ENCODE measurements at places on chromosomes 16 and 17. TPM values are rescaled to one million over a fixed set of nuclear protein-coding genes. Genes with fewer than 3 reads are reported as not detected.

QPRT gene
- total RNA-seq, result 3.6 TPM

MT1G gene
- not detected for total RNA-seq

KIF2B gene
- not detected for total RNA-seq

TBC1D3G gene
- not detected for total RNA-seq

KRTAP4-1 gene
- total RNA-seq, result not detected

GRCh38 chr16:84373907-84374489 is 5.7 kb downstream of the ATP2C2 start:
- no peak for DNase-seq

GRCh38 chr17:59505610-59506276 is 59.7 kb upstream of the DHX40 start:
- DNase-seq, result peak; percentile 5

DNA sequence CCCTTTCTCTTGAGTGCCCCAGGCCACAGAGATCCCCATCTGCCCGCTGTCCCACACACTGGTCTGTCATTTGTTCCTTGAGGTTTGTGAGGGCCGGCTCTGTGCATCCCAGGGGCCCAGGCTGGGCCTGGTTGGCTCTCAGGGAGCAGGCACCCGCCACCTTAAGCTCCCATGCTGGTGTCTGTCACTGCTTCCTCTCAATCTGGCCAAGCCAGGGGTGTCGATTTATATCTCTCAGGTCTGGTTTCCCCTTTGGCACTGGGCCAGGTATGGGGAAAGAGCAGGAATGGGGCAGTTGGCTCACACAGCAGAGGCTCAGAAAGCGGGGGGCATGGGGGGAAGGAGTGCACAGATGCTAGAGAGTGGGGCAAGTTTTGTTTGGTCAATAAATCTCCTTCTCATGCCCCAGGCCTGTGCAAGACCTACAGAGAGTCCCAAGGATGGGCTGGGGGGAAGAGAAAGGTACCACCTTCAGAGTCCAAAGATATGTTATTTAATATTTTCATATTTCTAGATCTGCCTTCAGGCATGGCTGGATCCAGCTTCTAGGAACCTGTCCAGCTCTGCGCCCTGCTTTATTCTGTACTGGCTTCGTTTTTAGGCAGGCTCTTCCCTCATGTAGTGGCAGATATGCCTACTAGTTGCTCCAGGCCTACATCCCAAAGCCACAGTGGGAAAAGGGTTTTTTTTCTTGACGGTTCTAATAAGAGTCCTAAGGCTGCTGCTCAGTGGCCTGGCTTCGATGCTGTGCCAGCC is 34.3 kb downstream of the IL4R start:
- DNase-seq, result no peak

DNA sequence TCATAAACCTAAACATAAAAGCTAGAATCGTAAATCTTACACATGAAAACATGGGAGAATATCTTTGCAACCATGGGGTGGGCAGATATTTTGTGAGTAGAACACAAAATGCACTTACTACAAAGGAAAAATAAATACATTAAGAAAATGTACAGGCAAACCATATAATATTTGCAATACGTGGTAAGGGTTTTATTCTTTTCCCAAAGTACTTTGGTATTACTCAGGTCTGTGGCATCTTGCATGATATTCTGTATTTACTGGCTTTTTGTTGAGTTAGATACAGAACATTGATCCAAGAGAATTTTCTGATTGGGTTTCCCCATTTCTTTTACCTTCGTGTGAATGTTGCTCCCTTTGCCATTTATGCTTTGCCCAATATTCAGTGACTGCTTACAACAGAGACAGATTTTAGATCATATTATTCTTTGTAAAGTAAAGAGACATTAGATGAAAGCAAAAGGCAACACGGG is 33.0 kb upstream of the ARHGAP17 start:
- DNase-seq, result no peak

DNA sequence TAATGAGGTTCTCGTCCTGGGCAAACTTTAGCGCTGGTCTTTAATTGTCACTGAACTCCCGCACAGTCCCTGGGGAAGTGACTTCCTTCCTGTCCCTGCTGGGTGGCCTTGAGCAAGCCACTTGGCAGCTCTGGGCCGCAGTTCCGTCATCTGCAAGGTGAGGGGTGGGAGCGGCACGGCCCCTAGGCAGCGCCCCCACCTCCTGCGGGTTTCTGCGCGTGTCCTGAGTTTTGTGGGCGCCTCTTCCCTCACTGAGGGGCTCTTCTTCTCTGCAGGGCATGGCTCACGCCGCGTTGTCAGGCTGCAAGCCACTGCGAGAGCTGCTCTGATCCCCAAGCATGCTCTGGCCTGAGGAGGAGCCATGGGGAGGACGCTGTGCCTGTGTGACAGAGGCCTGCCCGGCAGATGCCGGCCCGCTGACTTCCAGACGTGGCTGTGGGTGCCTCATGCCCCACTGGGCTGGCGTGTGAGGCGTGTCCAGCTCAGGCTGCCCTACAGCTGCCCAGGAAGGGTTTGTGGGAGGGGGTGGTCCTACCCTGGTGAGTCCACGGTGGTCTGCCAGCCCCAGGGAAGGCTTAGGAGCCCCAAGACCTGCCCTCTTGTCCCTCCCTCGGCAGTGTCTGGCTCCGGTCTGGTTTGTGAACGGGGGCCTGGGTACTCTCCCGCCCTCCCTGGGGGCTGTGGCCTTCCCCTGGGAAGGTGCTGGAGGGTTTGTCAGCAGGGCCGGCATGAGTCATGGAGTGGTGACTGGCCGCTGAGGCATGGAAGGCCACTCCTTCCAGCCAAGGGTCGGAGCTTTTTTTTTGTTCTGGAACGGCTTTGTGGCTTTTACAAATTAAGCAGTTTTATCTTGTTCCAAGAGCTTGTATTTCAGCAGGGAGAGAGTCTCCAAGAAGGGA is 182.0 kb downstream of the SEC14L1 start:
- peak; percentile 99 for DNase-seq

DNA sequence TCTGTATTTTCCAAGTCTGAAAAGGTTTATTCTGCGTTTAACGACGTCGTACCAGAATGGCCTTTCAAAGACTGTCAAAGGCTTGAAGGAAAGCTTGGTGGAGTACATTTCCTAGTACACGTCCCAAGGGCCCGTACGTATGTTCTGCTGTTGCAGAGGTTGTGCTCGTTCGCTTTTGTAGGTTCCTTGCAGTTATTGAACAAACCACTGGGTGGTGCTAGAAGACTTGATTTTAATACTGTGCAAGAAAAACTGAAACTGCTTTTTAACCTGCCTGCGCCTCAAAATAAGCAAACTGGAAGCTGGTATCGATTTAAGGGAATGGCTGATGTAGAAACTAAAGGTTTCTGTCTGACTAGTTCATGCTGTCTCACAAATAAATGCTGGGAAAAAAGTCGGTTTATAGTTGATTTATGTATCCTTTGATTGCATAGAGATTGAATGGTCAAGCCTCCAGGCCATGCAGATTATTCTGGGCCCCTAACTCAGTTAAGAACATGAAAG is 54.6 kb downstream of the USP10 start:
- DNase-seq, result peak; percentile 93

DNA sequence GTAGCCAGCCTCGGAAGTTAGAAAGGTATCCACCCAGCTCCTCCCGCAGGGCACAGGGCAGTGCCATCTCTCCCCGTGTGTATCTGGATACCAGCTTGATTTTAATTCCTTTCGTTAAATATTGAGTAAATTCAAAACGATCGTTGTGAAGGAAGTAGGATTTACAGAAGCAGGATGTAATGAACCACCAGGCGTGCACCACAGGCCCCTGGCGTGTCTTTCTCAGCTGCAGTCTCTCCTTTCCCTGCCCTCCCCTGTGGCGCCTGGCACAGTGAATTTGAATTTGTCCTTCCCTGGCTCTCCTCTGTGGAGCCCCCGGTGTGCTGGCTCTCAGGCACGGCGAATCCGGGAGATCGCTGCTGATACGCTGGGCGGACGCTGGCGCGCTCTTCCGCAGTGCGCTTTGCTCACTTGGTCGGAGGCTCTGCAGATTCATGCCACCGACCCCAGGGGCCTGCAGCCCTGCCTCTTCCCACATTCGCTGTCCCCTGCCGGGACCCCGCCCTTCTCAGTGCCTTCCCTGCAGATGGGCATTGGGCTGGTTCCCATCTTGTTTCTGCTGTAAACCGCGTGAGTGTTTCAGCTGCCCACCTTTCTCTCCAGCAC is 164.6 kb downstream of the RPTOR start:
- no peak for DNase-seq

- DNase-seq, result no peak
Observed at GRCh38 chr17:45296833-45297124, 20.0 kb downstream of the MAP3K14 start.

DNA sequence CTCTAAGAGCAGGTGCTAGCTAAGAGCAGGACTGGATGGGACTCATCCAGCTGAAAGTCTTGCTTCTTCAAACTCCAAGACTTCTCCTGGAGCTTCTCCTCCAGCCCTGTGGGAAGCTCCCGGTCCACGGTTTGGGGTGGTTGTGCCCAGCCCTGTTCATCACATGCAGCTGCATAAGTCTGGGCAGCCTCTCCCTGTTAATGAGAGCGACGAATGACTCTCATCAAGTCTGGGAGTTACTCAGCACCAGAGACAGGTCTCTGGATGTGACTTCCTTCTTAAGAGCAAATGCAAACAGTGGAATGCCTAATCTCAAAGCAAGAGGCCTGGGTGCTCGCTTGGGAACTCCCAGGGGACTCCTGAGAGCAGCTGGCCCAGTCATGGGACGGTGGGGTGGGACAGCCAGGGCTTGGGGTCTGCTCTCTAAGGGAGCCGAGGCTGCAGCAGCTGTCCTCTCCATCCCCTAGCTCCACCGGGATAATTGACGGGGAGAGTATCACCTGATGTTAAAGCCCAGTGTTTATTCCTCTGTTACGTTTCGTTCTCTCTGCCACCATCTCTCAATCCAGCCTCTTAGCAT is 35.3 kb upstream of the CRHR1 start:
- DNase-seq, result no peak

DNA sequence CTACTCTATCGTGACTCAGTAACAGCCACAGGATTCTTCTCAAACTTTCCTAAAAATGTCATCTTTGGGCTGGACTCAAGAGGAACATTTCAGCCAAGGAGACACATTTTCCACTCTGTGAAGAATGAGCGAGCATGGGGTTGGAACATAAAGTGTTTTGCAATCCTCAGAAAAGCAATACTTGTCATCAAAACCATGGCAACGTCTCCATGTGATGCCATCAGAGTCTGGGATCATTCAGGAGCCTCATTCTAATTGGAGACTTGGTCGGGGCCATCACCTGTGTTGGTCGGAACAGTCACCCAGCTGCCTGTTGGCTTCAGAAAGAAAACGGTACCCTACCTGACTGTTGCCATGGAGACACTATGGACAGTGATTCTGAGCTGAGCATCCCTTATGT is 25.5 kb downstream of the MYOCD start:
- DNase-seq, result peak; percentile 53

Measured in IMR-90 (cell line).